Activated effector memory CD4-positive, alpha-beta T cell treated with Interleukin-2 at 50 U/mL for 16 hours (primary cell): ENCODE measurements at places on chromosomes 2 and 18.

GRCh38 chr18:79853303-79853992, 55.7 kb downstream of the KCNG2 start:
- no peak for DNase-seq

DNA sequence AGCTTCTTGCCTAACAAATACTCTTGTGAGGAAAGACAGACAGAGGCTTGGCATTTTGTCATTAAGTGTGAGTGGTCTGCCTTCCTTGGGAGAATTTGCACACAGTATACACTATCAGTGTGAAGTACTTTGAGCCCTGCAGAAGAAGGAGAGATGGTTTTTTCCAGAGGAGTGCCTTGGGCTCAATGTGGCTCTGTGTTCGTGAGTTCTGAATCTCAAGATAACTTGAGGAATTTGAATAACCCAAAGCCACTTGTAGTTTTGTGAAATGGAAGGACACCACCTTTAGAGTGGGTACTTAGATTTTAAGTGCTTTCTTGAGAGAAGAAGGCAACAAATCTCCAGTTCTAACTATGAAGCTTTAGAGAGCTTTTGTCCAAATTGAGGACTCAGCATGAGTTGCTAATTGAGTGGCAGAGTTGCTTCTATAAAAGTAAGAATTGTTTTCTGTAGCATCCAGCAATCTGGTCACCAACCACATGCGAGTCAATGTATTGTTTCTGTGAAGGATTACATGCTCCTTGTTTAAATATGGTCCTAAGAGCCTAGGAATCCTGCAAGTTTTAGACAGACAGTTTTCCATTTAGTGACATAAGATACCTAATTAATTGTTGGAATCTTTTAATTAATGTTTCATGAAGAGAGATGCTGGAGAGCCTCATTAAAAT, 68.3 kb downstream of the BABAM2 start:
- no peak for DNase-seq

DNA sequence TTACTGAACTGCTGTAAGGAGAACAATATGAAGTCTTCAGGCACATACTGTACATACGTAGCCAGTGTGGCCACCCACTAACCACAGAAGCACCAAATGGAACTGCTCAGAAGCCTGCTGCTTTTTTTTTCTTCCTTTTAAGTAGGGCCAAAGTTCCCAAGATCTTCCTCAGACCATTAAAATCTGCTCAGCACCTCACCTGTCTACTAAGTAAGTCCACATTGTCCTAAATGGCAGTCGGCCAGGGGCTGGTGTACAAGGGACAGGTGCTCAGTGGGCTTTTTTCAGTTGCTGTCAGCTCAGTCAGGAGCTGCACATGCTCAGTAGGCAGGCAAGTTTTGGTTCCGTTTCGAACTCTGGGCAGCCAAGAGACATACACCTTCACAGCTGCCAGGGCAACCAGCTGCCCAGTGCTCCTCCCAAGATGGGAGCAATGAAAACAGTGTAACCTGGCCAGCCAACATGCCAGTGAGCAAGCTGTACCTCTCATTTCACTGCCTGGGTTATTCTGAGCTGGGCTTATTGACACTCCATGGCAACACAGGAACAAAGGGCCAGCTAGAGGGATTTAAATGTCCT, 86.1 kb downstream of the ACVR1 start:
- no peak for DNase-seq

DNA sequence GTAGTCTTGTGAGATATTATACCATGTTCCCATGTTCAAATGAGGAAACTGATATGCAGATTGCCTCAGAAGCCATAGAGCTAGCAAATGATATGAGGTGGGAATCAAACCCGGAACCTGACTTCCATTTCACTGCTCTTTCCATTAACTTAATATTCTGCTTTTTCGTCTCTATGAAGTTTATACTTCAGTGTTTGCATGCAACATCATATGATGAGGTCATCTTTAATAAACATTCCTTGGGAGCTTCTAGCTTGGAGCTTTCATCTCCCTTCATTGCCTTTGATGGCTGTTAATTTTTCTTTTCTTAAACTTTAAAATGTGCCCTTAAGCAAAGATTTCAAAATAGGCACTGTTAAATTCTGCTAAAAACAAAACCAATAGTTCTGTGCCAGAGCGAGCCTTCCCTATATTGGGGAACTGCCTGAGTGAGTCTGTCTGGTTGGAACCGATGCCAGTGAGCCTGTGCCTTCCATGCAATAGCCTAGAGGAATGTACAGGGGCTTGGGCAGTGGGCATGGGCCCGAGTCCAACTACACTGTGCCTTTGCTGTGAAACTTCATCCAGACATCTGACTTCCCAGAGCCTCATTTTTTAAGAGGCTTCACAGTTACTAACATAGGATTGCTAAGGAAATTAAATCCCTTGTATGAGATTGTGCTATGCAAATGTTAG, 91.1 kb upstream of the TMEM200C start:
- DNase-seq, result no peak

GRCh38 chr2:132691556-132691955, 21.6 kb upstream of the LYPD1 start:
- no peak for DNase-seq

GRCh38 chr2:26245231-26245732, 543 bp downstream of the HADHB start:
- DNase-seq, result no peak

DNA sequence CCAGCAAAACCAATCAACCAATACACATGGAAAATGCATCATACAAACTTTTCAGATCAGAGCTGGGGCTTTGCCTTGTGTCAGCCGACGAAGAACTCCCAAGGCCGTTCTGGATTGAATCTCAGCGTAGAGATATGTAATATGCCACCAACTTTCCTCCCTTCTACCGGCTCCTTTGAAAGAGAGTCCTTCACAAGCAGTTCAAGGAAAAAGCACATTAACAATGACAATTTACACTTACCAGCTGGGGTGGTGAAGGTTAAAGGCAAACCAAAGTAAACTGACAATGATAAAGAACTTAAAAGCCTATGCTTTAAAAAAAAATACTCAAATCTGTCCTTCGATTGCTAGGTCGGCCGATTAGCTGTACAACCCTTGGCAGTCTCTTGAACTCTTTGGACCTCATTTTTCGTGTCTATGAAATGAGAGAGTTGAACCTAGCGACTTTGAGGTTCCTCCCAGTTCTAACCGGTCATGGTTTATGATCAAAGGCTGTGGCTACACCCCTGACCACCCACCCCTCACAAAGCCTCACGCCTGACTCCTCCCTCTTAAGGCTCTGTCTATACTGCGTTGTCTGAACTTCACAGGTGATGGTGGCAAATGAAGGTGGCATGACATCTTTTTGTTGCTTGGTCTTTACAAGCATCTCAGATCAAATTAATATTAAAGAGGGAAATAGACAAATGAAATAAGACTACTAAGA, 46.2 kb downstream of the BCL2 start:
- DNase-seq, result no peak

- DNase-seq, result no peak
Measured at GRCh38 chr2:109582928-109583895, 30.6 kb downstream of the SEPTIN10 start.

DNA sequence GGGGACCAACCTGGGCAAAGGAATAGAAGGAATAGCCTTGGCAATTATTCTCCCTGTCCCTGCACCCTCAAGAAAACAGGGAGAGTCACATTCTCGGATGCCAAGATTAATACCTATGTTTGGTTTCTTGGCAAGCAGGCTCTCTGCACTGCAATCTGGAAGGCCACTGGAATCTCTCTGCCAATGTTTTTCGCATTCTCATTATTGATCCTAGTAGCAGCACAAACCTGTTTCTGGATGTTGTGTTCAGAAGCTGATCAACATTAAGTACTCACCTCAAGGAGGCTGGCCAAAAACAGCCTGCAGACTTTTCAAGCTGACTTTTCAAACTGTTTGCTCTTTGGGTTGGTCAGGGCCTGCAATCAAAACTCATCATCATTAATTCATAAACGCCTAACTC, 62.2 kb downstream of the CLHC1 start:
- no peak for DNase-seq

DNA sequence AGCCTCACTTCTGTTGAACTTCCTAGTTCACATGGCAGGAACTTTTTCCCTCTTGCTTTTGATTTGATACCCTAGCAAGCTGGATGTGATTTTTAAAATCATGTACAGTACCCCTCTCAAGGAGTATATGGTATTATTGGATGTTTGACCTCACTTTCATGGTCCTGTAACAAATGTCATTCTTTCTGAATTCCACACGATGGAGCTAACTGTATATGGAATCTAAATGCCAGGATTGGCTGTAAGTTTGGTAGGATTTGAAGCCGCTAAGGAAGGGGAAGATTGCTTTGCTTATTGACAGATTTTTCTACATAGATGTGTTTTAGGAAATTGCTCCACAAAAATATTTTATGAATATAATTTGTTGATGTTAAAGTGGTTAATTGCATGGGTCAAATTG, 18.3 kb downstream of the MAIP1 start:
- DNase-seq, result no peak

DNA sequence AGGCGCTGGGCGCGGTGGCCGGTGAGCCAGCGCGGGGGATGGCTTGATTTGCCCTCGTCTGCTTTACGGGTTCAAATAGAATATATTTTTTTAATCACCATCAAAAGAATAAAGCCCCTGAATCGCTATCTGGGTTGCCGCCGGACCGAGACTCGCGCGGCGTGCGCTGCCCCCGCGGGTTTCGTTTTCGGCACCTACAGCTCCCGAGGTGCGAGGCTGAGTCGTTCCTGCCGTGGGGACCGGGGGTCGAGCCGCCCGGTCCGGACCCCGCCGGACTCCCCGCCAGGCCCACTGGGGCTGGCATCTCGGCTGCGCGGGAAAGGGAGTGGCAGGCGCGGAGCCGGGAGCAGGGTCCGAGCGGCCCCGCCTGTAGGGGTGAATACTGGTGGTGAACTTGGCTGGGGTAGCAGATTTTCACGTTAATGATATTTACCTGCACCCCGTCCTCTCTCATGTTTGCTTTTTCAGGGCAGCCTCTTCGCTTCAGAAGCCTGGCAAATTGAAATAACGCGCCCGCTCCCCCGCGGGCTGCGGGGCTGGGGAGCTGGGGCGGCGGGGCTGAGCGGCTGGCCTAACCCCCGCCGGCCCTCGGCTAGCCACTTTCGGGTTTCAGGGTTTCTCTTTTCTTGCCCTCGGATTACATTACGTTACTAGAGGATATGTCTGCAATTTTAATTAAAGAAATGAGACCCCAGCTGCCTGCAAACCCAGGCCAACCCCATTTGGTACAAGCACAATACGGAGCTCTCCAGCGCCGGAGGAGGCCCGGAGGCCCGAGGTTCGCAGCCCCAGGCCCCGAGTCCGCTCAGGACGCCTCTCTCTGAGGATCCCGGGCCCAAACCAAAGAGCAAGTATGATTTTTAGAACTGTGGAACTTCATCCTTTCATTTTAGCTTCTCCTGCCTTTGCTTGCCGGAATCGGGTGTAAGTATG, 1.7 kb upstream of the CELF4 start:
- DNase-seq, result no peak

GRCh38 chr2:140786585-140786984, 1344.2 kb downstream of the LRP1B start:
- DNase-seq, result no peak

GRCh38 chr2:20562540-20563225, 88.2 kb downstream of the HS1BP3 start:
- DNase-seq, result no peak

- DNase-seq, result no peak
Measured at GRCh38 chr2:154439156-154439555, 259.3 kb upstream of the KCNJ3 start.

GRCh38 chr18:46732201-46732600, 24.7 kb downstream of the ST8SIA5 start:
- DNase-seq, result no peak

- no peak for DNase-seq
Measured at GRCh38 chr2:190615555-190616200, 33.2 kb upstream of the NAB1 start.

DNA sequence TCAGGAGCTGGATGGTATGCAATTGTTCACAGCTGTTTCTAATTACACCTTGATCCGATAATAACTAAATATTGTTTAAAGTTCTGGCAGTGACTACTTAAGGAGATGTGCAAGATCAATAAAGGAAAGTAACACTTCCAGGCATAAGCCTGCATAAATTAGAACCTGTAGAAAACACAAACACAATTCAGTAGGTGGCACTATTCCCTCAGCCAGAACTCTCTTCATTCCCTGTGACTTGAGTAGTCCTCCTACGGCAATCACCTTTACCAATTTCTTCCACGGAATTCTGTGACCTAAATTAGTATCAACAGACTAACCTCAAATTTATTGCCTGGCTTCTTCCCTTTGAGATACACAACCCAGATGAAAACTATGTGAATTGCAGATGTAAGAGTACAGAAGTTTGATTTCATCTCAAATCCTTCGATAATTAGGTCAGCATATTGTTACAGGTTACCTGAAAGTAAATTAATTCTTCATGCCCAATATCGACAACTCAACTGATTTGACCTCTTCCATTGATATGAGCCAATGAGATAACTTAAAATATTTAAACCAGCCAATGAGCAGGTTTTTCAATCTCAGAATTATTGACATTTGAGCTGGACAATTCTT, 137.8 kb downstream of the PID1 start:
- no peak for DNase-seq

- DNase-seq, result no peak
Measured at GRCh38 chr2:112607680-112608438, 23.4 kb downstream of the CHCHD5 start.

GRCh38 chr2:71282493-71282892, 49.1 kb upstream of the ZNF638 start:
- DNase-seq, result no peak
